ENCODE measurements at places on chromosomes 12 and 14. TPM values are rescaled to one million over a fixed set of nuclear protein-coding genes. Genes with fewer than 3 reads are reported as not detected.

The PLEKHG7 gene
- polyA plus RNA-seq: not detected

The NPFF gene
- polyA plus RNA-seq: not detected

The FAM90A1 gene
- polyA plus RNA-seq: not detected

The PPM1A gene
- polyA plus RNA-seq: 84.6 TPM

The RHEBL1 gene
- polyA plus RNA-seq: 6.9 TPM

The PDZRN4 gene
- polyA plus RNA-seq: 0.11 TPM

The FAIM2 gene
- 1,023 TPM for polyA plus RNA-seq

Measured in Purkinje cell (primary cell).